Stimulated activated CD4-positive, alpha-beta T cell treated with anti-CD3 and anti-CD28 coated beads, Interleukin-12 subunit alpha, Interleukin-12 subunit beta, amount 100 ng/mL, for 4 hours (primary cell): ENCODE measurements at places on chromosomes 5 and 9.

- no peak for DNase-seq
Measured at GRCh38 chr9:125617087-125617486, 89.9 kb downstream of the MAPKAP1 start.

DNA sequence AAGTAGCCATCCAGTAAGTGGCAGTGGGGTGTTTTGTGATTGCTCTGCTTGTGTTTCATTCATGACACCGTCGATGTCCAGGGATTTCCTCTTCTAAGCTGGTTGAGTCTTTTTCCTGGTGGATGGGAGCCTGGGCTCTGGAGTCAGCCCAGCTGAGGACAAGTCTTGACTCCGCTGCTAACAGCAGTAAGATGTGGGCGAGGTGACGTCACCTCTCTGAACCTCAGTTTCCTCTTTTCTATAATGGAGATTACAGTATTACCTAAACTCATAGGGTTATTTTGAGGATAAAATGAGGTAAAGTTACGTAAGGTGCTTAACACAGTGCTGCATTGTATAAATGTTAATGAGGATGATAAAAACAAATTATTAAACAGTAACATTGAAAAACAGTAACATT is 21.3 kb downstream of the FGF1 start:
- DNase-seq = no peak

- DNase-seq = no peak
Measured at GRCh38 chr5:91048073-91048472, 335.0 kb downstream of the ARRDC3 start.

DNA sequence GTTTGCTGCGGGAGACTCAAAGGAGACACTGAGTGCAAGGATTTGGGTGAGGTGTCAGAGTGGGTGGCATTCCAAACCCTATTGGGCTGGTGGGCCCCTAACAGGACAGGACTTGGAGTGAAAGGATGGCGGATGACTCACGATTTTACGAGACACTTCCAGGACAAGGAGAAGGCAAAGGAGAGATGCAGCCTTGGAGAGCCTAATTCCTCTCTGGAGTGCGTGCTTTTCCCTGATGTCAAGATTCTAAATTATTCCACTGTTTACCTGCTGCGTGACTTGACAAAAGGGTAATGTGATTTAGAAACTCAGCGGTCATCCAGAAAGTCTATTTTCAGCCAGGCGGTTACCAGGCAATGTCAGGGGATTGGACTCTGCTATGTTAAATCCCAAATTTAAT is 41.6 kb upstream of the CD180 start:
- DNase-seq = no peak

DNA sequence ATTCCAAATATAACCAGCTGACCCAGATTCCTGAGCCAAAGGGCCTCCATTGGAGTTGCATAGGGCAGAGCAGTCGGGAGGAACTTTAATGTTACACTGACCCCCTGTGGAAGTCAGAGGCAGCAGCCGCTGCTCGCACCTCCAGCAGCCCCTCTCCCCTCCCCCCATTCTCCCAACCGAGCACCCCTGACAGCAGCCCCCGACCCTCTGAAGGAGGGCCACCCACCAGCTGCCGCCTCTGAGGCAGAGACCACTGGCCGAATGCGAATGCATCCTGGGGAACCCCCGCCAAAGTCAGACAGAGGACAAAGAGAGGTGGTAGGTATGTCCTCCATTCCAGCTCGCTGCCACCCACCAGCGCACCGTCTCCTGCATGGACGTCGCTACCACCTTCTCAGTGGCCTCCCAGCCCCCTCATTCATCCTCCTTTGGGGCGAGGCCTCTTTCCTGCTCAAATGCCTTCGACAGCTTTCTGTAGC is 231.0 kb downstream of the CDK5RAP2 start:
- no peak for DNase-seq

GRCh38 chr5:161149078-161149477 is 297.1 kb upstream of the ATP10B start:
- no peak for DNase-seq
